Suprapubic skin (tissue), 4 donors: ENCODE measurements at places on chromosomes 16 and 17. TPM values are rescaled to one million over a fixed set of nuclear protein-coding genes. Genes with fewer than 3 reads are reported as not detected.
A peak's percentile ranks its signal among the peaks of the same experiment; 100 is the strongest.

- H3K27me3 ChIP-seq, result no peaks in the 10 kb centered on the region
- no peak overlapping the region for H3K27ac ChIP-seq
- no peak for DNase-seq
- no peak overlapping the region for H3K4me3 ChIP-seq
- H3K4me1 ChIP-seq, result no peaks in the 10 kb centered on the region
Measured at GRCh38 chr16:24409045-24409444, 130.3 kb upstream of the RBBP6 start.

GRCh38 chr17:18181358-18181757 lies 2.3 kb upstream of the ALKBH5 start:
- no peaks in the 10 kb centered on the region for H3K36me3 ChIP-seq
- H3K27ac ChIP-seq, result no peak overlapping the region
- no peaks in the 10 kb centered on the region for H3K27me3 ChIP-seq

KRTAP3-2 gene
- 42.6 TPM for total RNA-seq

DNA sequence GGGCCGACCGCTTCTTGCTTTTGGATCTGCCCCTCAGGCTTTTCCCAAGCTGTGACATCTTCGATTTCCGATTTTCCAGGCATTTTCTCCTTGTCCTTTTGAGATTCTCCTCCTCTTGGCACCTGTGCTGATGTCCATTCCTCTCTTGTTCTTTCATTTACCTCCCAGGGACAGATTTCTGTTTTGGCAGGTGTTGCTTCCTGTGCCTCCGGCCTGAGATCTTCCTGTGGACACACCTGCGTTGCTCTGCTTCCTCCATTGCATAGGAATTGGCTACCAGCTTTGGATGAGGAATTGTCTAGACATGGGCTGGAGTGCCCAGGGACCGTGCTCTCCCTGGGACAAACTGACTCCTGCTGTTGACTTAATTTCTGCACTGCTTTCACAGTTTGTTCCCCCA lies 15.1 kb downstream of the GPR179 start:
- H3K27ac ChIP-seq, result no peak overlapping the region
- H3K36me3 ChIP-seq, result no peaks in the 10 kb centered on the region
- H3K4me3 ChIP-seq, result no peak overlapping the region
- H3K4me1 ChIP-seq, result peaks cover 25% of the 10 kb centered on the region
- no peak for DNase-seq

DNA sequence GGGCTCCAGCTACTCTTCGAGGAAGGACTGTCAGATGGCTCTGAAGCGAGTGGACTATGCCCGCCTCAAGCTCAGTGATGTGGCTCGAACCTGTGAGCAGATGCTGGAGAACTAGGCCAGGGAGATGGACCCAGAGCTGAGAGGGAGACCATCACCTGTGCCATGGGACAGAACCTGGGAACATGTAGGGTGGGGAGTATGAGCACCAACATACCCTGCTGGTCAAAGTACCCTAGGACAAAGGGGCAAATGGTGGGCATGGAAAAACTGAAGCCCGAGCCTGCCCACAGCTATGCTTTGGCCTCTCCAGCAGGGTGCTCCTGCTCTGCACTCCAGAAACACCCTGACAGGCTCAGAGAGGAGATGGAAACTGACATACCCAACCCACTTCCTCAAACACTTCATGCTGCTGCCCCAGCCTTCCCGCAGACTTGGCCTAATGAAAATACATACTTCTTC lies 1.9 kb downstream of the MED11 start:
- peaks cover 20% of the 10 kb centered on the region for H3K36me3 ChIP-seq
- H3K4me1 ChIP-seq, result peaks cover 23% of the 10 kb centered on the region
- no peaks in the 10 kb centered on the region for H3K27me3 ChIP-seq

DNA sequence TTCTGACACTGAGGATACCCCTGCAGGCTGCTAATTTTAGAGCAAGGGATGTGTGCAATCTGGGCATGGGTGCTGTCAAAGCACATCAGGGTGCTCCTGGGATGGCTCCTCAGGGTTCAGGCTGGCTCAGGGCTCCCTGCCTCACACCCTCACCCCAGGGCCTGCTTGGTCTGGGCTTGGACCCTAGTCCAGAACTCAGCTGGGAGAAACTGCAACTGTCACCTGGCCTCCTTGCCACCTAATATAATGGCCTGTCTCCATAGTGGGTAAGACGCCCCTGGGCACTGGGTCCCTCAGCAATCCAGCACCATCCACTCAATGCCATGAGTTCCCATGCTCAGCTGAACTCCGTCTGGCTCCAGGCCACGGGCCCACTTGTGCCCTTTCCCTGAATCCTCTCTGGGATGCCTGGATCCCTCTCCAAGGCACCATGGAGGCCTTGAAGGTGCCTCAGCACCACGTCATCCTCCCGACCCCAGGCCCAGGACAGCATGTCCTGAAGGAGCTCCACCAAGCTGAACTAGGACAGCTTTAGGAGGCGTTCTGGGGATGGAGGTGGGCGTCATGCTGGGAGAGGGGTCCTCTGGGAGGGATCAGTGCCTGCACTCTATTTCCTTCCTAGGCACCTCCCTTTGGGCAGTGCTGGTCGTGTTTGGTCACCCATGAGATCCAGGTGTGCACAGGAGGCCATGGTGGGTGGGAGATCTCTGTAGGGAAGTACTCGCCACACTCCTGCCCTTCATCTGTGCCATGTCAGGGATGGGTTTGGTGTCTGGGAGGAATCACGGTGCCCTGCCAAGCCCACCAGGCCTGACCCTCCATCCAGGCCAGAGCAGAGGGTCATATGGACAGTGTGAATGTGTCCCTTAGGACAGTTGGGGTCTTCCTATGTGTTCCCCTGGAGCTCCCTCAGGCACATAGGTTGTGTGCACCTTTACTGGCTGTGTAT lies 1688.4 kb downstream of the TP53TG3F start:
- H3K27ac ChIP-seq, result no peak overlapping the region
- no peak for DNase-seq
- H3K4me3 ChIP-seq, result no peak overlapping the region

- no peaks in the 10 kb centered on the region for H3K27me3 ChIP-seq
- no peak overlapping the region for H3K4me3 ChIP-seq
- peaks cover 73% of the 10 kb centered on the region for H3K36me3 ChIP-seq
- DNase-seq, result no peak
- peaks cover 10% of the 10 kb centered on the region for H3K4me1 ChIP-seq
- H3K27ac ChIP-seq, result no peak overlapping the region
Measured at GRCh38 chr16:19706846-19707245, 11.2 kb downstream of the KNOP1 start.

NACA2 gene
- total RNA-seq, result not detected

GRCh38 chr17:20173091-20173490 lies 163.9 kb downstream of the SPECC1 start:
- H3K4me3 ChIP-seq, result no peak overlapping the region
- no peak for DNase-seq
- no peak overlapping the region for H3K27ac ChIP-seq
- no peaks in the 10 kb centered on the region for H3K36me3 ChIP-seq

FBXO39 gene
- total RNA-seq, result not detected

PRR35 gene
- total RNA-seq, result not detected

DNA sequence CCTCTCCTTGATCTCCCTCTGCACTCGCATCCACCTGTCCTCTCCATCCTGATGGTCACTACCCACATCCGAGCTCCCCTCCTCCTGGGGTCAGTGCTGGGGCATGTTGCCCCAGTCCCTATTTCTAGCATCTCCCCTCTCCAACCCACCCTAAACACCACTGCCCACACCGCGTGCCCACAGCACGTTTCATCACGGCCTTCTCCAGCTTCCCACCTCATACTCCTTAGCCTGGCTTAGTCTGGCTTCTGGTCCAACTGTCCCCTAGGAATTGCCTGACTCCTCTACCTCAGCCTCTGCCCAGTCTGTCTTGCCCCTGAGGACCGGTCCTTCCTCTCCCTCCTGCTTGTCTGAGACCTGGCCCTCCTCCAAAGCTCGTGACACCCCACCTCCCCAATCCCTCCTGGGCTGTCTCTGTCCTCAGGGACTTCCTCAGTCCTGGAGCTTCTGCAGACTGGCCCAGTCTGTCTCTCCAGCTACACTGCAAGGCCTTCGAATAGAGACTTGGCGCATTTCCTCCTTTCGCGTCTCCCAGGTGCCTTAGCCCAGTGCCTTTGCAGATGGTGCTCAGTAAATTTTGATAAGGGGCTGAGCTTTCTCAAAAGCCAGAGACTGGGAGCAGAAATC lies 4.9 kb downstream of the ALOX15 start:
- no peak for DNase-seq
- peaks cover 27% of the 10 kb centered on the region for H3K4me1 ChIP-seq
- H3K27ac ChIP-seq, result no peak overlapping the region
- peaks cover 45% of the 10 kb centered on the region for H3K27me3 ChIP-seq
- no peaks in the 10 kb centered on the region for H3K36me3 ChIP-seq

DNA sequence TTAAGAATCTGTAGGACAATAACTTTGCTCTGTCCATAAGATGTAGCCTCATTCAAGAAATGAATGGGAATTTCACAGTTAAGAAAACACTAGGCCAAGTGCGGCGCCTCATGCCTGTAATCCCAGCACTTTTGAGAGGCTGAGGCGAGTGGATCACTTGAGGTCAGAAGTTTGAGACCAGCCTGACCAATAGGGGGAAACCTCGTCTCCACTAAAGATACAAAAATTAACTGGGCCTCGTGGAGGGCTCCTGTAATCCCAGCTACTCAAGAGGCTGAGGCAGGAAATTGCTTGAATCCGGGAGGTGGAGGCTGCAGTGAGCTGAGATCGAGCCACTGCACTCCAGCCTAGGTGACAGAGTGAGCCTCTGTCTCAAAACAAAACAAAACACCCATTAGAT lies 19.9 kb upstream of the RSL1D1 start:
- H3K4me3 ChIP-seq, result no peak overlapping the region
- no peaks in the 10 kb centered on the region for H3K4me1 ChIP-seq
- H3K27me3 ChIP-seq, result no peaks in the 10 kb centered on the region
- DNase-seq, result no peak

- no peak overlapping the region for H3K27ac ChIP-seq
- DNase-seq, result no peak
- H3K4me1 ChIP-seq, result no peaks in the 10 kb centered on the region
Measured at GRCh38 chr17:6461246-6461645, 17.0 kb downstream of the PIMREG start.

CDRT4 gene
- 23.8 TPM for total RNA-seq

GRCh38 chr17:68200689-68201417 lies 47.0 kb upstream of the AMZ2 start:
- peak; percentile 89 for DNase-seq
- H3K27me3 ChIP-seq, result peaks cover 48% of the 10 kb centered on the region
- no peak overlapping the region for H3K27ac ChIP-seq
- H3K36me3 ChIP-seq, result no peaks in the 10 kb centered on the region
- H3K4me1 ChIP-seq, result peaks cover 59% of the 10 kb centered on the region

DNA sequence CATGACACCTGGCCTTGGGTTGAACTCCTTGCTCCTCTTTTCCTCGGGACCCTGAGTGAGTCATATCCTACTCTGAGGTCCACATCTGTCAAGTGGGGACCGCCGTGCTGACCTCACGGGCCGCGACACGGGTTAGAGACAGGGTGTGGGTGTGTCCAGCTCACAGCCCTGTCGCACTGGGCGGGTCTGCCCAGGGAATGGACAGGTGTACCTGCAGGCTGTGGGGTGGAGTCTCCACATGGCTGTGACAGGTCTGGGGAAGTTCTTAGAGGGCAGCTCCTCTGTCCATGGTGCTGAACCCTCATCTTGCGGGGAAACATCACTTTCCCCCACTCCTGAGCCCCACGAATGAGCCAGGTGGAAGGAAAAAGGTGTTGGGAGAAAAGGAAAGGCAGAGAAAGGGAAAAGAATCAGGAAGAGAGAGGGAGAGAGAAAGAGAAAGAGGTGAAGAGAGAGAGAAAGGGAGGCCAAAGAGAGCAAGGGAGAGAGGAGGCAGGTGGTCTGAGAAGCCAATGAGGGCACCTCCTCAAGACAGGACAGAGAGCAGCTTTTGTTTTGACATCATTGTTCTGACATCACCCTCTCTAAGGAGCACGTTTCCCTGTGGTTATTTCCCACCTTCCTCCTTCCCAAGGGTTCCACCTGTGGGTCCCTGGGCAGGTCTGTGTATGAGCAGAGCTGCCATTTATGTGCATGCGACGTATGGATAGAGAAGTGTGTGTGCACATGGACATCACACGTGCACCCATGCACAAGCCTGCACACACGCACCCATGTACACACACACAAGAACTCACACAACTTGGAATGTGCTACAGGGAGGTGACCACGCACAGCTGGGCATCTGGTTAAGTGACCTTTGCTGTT lies 32.6 kb upstream of the CBFA2T3 start:
- no peak overlapping the region for H3K4me3 ChIP-seq
- H3K27me3 ChIP-seq, result peaks cover 63% of the 10 kb centered on the region
- no peaks in the 10 kb centered on the region for H3K36me3 ChIP-seq
- DNase-seq, result peak; percentile 59

ANKRD40CL gene
- total RNA-seq, result not detected

DNA sequence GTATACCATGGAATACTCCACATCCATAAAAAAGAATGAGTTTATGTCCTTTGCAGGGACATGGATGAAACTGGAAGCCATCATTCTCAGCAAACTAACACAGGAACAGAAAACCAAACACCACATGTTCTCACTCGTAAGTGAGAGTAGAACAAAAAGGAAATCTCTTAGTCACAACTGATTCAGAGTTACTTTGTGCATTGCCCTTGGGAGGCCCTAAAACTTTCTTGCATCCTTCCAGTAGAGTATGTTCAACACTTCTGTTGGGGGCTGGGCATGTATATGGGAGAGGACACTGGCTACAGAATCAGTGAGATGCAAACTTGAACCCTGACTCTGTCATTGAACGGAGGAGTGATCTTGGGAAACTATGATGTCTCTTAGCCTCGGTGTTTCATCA lies 147.4 kb upstream of the IRX5 start:
- H3K4me3 ChIP-seq, result no peak overlapping the region
- no peaks in the 10 kb centered on the region for H3K27me3 ChIP-seq
- H3K36me3 ChIP-seq, result no peaks in the 10 kb centered on the region
- DNase-seq, result no peak
- no peaks in the 10 kb centered on the region for H3K4me1 ChIP-seq

- H3K4me1 ChIP-seq, result no peaks in the 10 kb centered on the region
- no peaks in the 10 kb centered on the region for H3K27me3 ChIP-seq
- H3K27ac ChIP-seq, result no peak overlapping the region
- no peak for DNase-seq
- peaks cover 89% of the 10 kb centered on the region for H3K36me3 ChIP-seq
Measured at GRCh38 chr17:1473841-1474240, 17.8 kb upstream of the CRK start.

MYH11 gene
- total RNA-seq, result 31.8 TPM

DNA sequence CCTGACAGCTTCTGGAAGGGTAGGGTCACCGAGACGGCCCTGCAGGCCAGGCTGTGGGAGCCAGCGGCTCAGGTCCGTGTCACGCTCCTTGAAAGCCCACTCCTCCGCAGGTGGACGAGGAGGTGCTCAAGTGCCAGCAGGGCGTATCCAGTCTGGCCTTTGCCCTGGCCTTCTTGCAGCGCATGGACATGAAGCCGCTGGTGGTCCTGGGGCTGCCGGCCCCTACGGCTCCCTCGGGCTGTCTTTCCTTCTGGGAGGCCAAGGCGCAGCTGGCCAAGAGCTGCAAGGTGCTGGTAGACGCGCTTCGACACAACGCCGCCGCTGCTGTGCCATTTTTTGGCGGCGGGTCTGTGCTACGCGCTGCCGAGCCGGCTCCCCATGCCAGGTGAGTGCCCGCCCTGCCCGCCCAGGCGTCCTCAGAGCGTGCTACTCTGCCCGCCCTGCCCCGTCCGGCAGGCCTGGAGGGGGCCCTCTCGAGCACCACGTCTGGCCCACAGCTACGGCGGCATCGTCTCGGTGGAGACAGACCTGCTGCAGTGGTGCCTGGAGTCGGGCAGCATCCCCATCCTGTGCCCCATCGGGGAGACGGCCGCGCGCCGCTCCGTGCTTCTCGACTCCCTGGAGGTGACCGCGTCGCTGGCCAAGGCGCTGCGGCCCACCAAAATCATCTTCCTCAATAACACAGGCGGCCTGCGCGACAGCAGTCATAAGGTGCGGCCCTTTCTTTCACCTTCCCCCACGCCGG lies 1.3 kb downstream of the NAGS start:
- no peak for DNase-seq
- H3K4me3 ChIP-seq, result peak overlapping the region; percentile 57
- H3K27me3 ChIP-seq, result peaks cover 22% of the 10 kb centered on the region
- peak overlapping the region; percentile 22 for H3K27ac ChIP-seq
